Activated T-cell treated with anti-CD3 and anti-CD28 coated beads, Interleukin-2, amount 50 U/mL, for 72 hours (primary cell): ENCODE measurements at places on chromosomes 7 and 10. TPM values are rescaled to one million over a fixed set of nuclear protein-coding genes. Genes with fewer than 3 reads are reported as not detected.

- no peak for DNase-seq
These were observed 84.9 kb upstream of the ZNF716 start for GRCh38 chr7:57364933-57365710.

GRCh38 chr10:23521735-23522134 is 82.9 kb downstream of the OTUD1 start:
- DNase-seq: no peak

The DRGX gene
- total RNA-seq: not detected

DNA sequence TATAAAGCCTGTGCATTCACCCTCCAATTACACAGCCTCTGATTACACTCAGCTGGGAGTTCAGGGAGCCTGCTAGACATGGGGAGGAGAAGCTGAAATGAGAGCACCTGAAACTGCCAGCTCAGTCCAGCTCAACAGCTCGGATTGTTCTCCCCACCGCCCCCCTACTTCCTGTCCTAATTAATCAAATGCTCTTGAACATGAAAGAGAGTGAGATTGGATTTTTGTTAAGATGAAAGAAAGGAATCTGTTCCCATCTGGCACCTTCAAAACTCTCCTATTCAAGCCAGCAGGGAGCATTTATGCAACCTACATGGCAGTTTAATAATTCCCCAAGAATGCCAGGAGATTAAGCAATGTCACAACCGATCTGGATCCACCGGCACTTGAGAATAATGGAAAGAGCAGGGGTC is 98.0 kb downstream of the NPSR1 start:
- DNase-seq: no peak

The EIF5AL1 gene
- 0.07 TPM for total RNA-seq

The GNGT1 gene
- total RNA-seq: not detected

DNA sequence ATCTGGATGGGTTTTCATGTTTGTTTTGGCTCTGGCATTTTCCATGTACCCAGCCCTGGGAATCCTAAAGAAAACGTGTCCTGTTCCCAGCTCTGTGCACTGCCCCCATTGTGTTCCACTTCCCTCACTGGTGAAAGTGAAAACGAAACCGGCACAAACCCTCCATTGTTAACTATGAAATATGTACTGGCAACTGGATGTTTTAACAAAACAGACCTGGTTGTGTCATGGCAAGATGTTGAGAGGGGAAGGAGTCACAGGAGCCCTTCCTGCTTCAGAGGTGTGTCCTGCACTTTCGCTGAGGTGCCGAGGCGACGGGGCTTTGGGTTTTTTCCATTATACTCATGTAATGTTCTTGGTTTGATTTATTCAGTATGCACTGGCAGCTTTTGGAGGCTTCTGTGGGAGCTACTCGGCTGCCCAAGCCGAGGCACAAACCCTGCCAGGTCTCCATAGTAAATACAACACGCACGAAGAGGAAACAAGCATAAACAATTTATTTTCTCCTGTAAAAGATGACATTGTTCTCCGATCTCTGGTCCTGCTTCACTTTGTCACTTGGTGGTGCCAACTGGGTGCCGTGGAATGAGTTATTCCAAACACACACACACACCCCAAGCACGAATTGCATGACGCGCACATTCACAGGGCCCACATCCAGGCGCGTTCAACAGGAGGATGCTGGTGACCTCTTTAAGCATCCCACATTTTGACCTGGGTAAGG is 118.2 kb downstream of the CDK6 start:
- DNase-seq: peak; percentile 74

DNA sequence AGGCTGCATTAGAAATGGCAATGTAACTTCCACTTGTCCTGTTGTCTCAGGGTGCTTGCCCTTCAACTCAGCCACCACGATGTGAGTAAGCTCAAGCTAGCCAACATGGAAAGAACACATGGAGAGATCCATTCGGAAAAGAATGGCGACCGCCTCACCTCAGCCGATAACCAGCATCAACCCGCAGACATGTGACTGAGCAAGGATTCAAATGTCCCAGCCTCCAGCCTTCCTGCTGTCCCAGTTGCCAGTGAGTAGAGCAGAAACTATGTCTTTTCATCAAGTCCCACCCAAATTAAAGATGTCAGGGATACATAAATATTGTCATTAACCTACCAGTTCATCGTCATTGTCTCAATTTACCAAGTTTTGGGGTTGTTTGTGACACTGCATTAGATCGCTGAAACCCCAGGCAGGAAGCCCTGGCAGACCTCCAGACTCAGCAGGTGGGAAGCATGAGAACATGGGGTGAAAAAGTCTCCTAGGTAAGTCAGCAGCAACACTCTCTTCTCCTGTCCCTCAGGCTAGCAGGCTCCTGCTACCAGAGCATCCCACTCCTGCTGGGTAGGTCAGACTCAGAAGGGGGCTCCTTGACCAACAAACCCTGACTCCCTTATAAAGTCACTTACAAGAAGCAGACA is 67.0 kb downstream of the OSBPL3 start:
- no peak for DNase-seq

GRCh38 chr7:142717453-142717852 is 31.8 kb upstream of the PRSS1 start:
- DNase-seq: no peak

GRCh38 chr10:24119896-24120295 is 89.0 kb upstream of the KIAA1217 start:
- DNase-seq: no peak

GRCh38 chr10:64555666-64556065 is 1034.5 kb downstream of the REEP3 start:
- DNase-seq: no peak

DNA sequence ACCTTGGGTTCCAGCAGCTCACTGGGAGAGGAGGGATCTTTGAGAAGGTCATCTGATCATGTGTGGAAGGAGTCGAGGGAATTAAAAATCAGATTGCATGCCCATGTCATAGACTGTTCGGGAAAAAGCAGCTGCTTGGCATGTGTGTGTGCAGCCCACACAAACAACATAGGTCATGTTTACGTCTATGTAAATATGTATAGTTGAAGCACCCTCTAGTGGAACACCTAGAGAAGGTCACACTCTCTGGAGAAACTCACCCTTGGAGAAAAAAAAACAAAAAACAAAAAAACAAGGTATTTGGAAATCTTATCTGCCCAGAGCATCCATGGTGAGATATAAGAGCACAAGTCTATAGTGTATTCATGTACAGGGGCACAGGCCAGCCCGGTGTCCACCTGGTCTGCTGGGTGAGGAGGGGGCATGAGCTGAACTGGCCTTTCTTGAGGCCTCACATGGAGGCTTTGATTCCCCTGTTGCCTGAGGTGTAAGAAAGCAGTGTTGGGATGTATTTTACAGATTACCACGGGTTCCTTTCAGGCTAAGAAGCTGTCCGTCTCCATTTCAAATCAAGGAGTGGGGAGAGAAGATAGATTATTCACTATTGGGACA is 98.0 kb downstream of the NPY start:
- no peak for DNase-seq

DNA sequence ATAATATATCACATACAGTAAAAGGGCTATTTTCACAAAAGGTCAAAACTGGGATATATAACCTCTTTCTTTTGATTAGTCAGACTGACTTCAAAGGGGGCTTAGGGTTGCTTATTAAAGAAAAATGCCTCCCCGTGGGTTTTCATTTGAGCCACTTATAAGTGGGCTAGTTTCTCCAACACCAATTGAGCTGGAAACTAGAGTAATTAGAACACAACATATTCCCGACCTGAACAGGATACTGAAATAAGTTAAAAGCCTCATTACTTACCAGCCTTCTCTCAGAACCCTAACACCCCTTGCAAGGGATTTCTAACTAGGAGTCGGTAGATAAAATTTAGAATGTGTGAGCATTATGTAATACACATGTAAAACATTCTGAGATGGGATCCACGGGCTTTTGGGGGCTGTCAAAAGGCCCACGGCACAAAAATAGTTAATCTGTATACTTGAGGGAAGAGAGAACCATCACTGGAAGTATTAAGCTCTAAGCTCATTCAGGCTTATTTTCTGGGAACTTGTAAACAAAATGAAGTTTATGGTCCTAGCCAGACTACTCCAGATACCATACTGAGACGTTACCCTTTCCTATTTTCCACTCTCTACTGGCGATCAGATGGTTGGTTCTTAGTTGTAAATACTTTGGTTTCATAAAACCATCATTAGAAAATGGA is 29.3 kb upstream of the KMT2E start:
- DNase-seq: no peak

GRCh38 chr7:120785095-120785494 is 72.8 kb downstream of the TSPAN12 start:
- DNase-seq: no peak

The SYT15 gene
- 1.6 TPM for total RNA-seq

The HECW1 gene
- total RNA-seq: not detected

The ADAM8 gene
- total RNA-seq: 218 TPM

The FOXP2 gene
- not detected for total RNA-seq

The CYP3A4 gene
- total RNA-seq: not detected

- no peak for DNase-seq
These were observed 66.9 kb upstream of the ADAM12 start for GRCh38 chr10:126455036-126455765.

GRCh38 chr7:83614112-83614511 is 34.8 kb downstream of the SEMA3E start:
- no peak for DNase-seq

- DNase-seq: no peak
These were observed 17.3 kb downstream of the DGKI start for GRCh38 chr7:137829337-137829992.

- no peak for DNase-seq
These were observed 352.7 kb downstream of the PHTF2 start for GRCh38 chr7:78151229-78151628.

- DNase-seq: no peak
These were observed 129.4 kb downstream of the ANK3 start for GRCh38 chr10:60260321-60260720.

DNA sequence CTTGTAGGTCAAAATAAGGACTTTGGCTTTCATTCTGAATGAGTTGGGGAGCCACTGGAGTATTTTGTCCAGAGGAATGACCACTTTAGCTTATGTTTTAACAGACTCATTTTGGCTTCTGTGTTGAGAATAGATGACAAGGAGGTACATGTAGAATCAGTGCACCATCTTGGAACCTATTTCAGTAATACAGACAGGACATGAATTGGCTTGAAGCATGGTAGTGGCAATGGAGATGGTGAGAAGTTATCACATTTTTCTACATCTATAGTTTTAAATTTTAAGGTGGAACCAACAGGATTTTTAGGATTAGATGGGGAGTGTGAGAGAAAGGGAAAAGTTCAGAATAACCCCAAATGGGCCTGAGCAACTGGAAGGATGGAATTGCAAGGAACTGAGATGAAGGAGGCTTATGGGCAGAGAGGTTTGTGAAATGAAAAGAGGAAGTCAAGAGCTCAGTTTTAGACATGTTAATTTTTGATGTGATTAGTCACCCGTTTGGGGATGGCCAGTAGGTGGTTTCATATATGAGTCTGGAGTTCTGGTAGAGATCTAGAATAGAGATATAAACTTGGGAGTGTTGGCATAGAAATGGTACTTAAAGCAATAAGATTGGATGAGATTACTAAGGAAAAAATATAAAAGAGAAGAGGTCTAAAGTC is 89.2 kb upstream of the JAZF1 start:
- no peak for DNase-seq

The TMEM243 gene
- total RNA-seq: 65.6 TPM

The TEX47 gene
- not detected for total RNA-seq

The HYAL4 gene
- 0.48 TPM for total RNA-seq
